ENCODE measurements at places on chromosomes 16 and 17.

DNA sequence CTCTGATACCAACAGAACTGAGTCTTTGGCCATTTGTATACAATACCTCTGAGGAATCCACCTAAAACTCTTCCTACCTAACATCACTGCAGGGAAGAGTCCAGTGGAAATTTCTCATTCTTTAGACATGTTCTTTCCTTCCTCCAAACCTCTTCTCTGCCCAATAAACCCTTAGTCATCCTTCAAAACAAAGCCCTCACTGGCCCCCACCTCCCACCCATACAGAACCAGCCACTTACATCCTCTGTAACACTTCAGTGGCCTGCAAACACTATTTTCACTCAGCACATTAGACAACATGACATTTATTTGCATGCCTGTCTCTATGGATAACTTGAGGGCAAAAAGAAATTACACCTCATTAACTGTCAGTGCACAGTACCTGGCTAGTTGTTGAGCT, 200.3 kb upstream of the NOG start:
- no peak for DNase-seq

GRCh38 chr17:69907132-69907847, 167.7 kb upstream of the KCNJ16 start:
- no peak for DNase-seq

DNA sequence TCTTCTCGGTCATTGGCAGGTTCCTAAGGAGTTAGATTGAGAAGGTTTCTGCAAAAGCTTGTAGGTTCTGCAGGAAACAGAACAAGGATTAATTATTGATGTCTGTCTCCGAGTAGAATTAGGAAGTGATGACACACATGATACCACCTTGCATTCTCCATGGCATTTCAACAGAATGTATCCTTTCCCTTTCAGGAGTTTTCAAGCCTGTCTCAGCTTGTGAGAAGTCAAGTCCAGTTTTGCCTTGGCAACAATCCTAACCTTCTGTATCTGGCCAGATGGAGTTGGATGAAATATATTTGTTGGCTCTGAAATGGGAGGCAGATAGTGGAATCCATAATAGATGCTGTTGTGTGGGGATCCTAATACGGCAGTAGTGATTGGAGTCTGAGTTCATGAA, 235.5 kb downstream of the SHISA9 start:
- no peak for DNase-seq

DNA sequence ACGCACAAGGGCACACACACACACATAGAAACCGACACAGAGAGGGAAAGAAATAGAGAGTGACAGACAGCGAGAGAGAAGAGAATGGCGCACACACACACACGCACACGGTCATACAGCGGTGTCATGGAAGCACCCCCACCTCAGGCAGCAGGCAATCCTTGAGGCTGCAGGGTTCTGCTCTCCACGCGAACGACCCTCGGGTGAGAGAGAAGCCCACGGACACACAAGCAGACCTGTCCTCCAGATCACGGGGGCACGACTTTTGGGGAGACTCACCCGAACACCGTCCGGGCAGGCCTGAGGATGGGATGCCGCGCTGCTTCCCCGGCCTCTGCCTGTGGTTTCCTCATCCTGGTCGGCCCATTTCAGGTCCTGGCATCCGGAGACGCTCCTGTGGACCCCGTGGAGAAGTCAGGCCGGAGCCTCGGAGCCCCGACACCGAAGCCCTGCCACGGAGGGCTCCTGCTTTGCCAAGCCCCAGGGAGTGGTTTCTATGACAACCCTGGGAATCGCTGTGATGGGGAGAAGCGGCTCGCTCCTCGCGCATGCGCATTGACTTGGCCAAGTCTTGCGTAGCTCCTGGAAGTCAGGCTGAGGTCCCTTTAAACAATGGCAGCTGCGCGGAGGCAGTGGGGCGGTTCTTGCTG, 118.2 kb upstream of the KCNJ18 start:
- peak; percentile 25 for DNase-seq

DNA sequence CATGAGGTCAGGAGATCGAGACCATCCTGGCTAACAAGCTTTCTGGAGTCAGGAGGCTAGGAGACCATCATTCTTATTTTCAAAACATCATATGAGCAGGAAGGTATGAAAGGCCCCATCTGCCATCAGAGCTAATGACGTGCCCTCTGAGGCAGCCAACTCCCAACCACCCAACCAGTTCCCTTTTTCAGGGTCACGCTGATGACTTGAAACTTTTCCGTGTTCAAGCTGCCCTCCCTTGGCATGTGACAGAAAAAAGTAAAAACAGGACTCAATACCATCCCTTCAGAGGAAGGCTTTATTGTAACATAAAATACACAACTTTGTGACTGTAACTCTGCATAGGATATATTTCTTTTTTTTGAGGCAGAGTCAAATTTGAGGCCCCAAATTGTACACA, 4.6 kb upstream of the GHDC start:
- DNase-seq: no peak

- DNase-seq: no peak
Observed at GRCh38 chr16:694863-695354, 4.7 kb upstream of the WDR24 start.

DNA sequence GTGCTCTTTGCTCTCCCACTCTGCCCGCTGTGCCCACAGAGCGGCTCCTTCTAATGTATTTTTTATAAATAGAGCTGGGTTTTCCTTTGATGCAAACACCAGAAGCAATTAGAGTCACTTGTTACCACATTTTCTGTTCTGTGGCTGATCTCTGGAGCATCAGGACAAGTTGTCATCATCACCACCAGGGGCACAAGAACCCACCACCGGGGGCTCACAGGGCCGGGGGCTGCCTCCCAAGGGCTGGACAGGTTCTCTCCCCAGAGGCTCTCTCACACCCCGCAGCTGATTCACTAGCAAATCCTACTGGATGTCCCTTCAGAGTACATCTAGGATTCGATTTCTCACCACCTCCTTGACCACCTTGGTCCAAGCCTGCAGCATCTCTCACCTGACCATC, 18.5 kb downstream of the C16orf82 start:
- no peak for DNase-seq

- no peak for DNase-seq
Observed at GRCh38 chr17:60332574-60332973, 59.4 kb downstream of the USP32 start.

- DNase-seq: no peak
Observed at GRCh38 chr17:40316571-40317344, 7.8 kb downstream of the RARA start.

DNA sequence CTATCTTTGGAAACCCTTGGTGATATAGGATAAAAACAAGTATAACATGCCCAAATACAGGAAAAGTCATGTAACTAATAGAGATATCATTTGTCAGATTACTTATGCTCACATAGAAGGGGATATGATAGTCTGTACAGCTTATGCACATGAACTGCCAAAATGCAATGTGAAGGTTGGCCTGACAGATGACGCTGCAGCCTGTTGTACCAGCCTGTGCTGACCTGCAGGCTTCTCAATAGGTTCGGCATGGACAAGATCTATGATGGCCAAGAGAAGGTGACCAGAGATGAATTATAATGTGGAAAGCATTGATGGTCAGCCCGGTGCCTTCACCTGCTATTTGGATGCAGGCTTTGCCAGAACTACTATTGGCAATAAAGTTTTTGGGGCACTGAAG, 12.7 kb downstream of the WFIKKN2 start:
- DNase-seq: no peak

- DNase-seq: no peak
Observed at GRCh38 chr17:63587770-63588169, 12.9 kb upstream of the TACO1 start.

DNA sequence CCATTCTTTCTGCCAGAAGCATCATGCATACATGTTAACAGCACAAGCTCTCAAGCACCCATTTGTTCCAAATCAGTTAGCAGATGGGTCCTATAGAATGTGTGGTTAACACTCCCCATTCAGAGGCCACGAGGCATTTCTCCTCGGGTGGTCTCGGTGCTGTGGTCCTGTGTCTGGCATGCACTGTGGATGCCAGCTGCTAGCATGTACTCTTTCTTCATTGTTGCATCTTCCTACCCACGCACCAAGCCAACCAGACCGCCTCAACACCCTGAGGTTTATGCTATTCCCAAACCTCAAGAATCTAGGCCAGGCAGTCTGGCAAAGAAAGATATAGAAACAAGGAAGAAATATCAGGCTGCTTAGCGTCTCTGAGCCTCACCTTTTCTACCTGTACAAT, 27.8 kb upstream of the MRTFB start:
- DNase-seq: no peak

GRCh38 chr17:74780443-74781238, 4.5 kb upstream of the NAT9 start:
- DNase-seq: no peak

DNA sequence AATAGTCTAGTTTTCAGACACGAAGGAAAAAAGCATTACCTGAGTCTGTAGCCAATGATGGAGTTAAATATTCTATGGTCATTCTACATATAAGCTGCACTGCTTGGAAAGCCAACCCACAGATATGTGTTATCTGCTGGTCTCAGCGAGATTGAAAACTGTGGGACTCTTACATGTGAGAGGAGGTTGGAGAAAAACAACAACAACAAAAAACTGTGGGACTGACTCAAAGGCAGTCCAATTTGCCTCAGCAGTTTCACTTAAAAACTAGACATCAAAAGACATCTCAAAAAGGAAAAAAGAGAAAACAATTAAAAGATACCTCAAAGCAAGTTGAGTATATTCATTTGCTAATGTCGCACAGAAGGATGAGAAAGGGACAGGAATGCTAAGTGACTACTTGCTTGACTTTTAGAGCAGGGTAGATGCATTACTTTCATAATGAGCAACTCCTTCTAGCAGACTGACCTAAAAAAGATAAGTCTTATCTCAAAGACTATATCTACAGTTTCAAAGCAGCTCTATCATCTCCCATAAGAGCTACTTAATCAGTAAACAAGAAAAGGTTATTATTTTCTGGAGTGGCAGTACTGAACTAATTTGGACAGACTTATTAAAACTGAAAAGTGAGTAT, 35.5 kb upstream of the ITGA2B start:
- no peak for DNase-seq

DNA sequence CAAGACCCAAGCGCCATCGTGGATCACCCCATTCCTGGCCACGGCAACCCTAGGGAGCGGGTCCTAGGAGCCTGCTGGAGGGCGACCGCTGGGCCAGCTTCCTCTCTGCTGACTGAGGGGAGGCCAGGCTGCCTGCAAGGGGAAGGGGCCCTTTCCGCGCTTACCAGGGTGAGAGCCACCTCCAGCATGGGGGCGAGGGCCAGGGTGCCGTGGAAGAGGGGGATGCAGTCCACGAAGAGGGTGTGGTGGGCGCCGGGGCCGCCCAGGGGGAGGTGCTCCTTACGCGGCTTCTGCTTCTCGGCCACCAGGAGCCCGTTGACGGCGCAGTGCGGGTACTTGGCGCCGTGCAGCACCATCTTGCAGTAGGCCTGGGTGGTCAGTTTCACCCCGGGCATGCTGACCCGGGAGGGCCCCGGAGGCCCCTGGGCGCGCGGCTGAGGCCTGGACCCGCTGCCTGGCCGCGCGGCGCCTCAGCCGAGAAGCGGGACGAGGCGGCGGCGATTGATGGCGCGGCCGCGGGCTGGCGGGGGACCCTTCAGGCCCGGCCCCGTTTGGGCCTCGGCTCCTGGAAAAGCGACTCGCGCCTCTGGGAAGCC, 345 bp downstream of the EMC8 start:
- DNase-seq: no peak

GRCh38 chr17:37476431-37477120, 13.1 kb upstream of the DUSP14 start:
- no peak for DNase-seq

GRCh38 chr16:795580-796229, 4.8 kb downstream of the GNG13 start:
- DNase-seq: no peak

GRCh38 chr16:85174871-85175723, 62.8 kb upstream of the CIBAR2 start:
- DNase-seq: no peak

DNA sequence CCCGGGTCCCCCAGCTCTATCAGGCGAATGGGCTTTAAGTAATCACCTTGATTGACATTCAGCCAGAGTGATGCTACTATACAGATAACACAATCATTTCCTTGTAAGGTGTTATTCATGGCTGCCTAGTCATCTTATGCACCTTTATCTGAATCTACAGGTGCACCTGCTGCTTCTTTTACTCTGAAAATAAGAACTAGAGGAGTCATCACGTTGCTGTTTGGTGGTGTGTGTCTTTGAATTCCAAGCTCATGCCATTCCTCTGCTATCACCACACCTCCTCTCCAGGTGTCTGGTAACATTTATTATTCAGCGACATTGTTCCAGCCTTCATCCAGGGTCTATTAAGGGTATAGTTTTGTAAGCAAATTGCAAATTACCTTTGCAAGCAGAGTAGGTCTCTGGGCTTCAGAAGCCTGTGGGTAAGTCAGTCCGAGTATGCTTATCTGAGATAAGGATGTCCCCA, 51.9 kb downstream of the NOS2 start:
- DNase-seq: no peak

- DNase-seq: no peak
Observed at GRCh38 chr16:51699686-51700396, 548.8 kb upstream of the SALL1 start.

DNA sequence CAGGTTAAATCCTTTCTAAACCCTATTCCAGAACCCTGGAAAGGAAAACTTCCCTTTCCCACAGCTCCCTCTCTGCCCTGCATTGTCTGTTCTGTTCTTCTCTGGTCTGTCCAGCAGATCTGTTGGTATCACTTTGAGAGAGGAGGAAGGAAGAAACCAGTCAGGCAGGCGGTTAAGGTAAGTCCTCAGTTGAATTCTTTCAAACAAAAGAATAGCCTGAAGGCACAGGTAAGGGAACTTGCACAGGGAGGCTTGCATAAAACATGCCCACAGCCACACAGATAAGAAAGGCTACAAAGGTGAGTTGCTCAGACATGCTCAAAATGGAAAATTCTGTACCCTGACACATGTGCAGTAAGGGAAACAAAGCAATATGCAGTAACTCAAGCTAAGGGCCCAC, 595.7 kb upstream of the CDH5 start:
- DNase-seq: no peak

DNA sequence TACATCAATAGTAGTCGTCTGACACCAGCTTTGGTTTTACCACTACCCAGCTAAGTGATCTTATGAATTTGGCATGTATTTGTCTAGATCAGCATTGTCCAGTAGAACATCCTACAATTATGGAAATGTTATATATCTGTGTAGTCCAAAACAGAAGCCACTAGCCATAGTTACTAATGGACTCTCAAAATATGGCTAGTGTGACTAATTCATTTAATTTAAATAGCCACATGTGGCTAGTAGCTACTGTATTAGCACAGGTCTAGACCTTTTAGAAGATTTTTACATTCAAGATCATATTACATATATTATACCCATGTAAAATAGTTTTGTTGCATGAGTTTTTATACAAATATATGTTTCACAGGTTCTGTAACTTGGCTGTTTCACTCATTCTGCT, 27.0 kb upstream of the NFAT5 start:
- no peak for DNase-seq

GRCh38 chr16:86697715-86698114, 119.4 kb downstream of the FOXL1 start:
- no peak for DNase-seq

- no peak for DNase-seq
Observed at GRCh38 chr17:33403194-33403593, 110.1 kb upstream of the ASIC2 start.

GRCh38 chr16:78310990-78311561, 211.6 kb downstream of the WWOX start:
- no peak for DNase-seq

- no peak for DNase-seq
Observed at GRCh38 chr17:65656390-65657250, 95.2 kb upstream of the AXIN2 start.

Measured in stimulated activated CD4-positive, alpha-beta T cell treated with anti-CD3 and anti-CD28 coated beads, TNF-alpha, amount 100 ng/mL, for 4 hours (primary cell).